ENCODE measurements at places on chromosomes 1 and 21.

DNA sequence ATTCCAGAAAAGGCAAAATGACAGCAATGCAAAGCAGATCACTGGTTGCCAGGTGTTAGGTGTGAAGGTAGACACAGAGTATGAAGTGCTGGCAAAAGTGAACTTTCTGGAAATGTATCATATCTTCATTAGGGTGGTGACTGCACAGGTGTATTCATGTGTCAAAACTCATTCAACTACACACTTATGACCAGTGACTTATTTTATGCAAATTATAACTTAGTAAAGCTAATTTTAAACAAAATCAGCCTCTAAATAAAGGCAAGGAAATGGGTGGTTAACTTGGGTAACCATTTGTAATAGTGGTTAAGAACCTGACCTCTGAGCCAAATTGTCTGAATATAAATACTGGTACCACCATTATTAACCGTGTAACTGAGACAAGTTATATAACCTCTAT lies 7.4 kb downstream of the COP1 start:
- DNase-seq, result no peak

GRCh38 chr1:115829023-115829674 lies 11.8 kb downstream of the NHLH2 start:
- DNase-seq, result peak; percentile 92

GRCh38 chr1:184287001-184287400 lies 99.8 kb upstream of the C1orf21 start:
- DNase-seq, result no peak

DNA sequence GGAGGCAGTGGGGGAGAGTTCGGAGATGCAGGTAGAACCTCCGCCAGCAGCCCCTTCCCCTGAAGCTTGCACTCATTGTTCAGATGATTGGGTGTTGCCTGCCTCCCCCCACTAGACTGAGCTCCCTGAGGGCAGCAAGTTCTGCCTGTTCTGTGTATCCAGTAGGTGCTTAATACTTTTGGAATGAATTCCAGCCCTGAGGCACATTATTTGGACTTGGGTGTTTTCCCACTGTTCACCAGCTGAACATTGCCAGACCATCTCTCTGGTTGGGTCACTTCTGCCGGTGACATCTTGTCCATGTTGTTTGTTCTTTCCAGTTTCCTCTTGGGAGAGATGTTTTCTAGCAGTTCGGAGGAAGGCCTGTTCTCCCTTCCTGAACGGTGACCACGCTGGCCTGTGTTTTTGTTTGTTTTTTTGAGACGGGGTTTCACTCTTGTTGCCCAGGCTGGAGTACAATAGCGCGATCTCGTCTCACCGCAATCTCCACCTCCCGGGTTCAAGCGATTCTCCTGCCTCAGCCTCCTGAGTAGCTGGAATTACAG lies 48.7 kb downstream of the SPSB1 start:
- no peak for DNase-seq

DNA sequence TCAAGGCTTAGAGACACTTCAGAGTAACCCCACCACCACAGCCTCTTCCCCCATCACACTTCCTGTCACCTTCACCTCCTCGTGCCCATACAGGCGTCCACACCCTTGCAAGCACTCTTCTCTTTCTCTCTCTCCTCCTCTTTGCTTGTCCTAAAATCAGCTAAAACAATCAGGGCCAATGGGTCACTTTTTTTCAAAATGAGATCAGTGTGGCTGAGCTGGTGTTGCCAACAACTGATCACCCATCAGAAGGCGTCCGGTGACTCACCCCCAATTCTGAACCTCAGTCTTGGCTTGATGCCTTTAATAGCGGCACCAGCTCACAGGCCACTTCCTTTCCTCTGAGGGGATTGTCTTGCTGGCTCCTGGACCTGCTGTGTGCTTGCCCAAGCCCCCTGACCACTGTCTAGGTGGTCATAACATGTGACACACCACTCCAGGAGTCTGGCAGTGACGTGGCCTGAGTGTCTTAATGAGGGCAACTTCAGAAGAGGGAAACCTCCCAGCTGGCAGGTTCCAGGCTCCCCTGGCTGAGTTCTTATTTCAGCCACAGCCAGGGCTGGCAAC lies 1.6 kb downstream of the DRAXIN start:
- DNase-seq, result peak; percentile 85

DNA sequence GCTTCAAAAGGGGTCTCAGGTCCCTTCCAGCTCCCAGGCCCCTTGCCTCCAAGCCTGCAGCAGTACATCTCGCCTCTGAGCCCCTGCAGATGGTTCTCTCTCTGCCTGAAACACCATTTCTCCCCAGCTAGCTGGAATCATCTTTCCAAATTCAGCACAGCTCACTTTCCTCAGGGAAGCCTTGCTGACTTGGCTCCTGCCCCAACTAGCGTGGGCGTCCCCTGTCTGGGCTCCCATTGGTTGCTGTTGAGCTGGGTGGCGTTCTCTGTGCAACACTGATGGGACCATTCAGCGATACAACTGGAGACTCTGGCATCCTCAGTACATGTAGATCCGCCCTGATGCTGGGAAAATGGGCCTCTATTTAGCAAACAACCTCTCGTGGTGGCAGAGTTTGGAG lies 141.3 kb upstream of the IGSF21 start:
- no peak for DNase-seq

GRCh38 chr1:215003686-215004085 lies 78.9 kb upstream of the KCNK2 start:
- DNase-seq, result no peak

- DNase-seq, result no peak
These were observed 49.9 kb downstream of the DNTTIP2 start for GRCh38 chr1:93829061-93829460.

DNA sequence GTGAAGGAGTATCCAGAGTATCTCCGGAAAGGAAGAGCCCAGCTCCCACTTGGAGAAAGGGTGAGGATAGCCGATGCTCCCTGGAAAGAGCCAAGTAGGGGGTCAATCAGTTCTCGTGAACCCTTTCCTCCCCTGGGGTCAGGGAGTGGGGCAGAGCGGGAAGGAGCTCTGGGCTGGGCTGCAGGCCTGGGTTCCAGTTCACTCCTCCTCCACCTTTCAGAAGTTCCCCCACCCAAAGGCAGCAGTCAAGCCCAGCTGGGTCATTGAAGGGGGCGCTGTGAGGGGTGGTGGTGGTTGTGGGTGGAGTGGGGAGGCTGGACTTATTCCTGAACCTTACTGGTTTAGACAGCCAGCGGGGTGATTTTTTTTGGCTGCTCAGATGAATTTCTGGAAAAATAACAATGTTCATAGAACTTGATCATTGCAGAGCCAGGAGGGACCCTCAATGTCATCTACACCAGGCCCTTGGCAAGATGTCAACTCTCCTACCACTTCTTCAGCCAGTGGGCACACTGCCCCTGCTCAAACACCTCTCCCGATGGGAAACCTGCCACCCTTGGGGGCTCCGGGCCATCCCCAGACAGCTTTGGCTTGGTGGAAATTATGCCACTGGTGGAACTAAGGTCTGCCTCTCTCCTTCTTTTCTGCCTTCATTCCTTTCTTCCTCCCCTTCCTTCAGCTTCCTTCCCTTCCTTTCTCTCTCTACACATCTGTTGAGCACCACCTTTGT lies 235.8 kb downstream of the TRABD2B start:
- DNase-seq, result no peak

- no peak for DNase-seq
These were observed 1.2 kb downstream of the XKR8 start for GRCh38 chr1:27960762-27961645.

GRCh38 chr1:192038567-192038966 lies 119.7 kb upstream of the RGS18 start:
- peak; percentile 1 for DNase-seq

DNA sequence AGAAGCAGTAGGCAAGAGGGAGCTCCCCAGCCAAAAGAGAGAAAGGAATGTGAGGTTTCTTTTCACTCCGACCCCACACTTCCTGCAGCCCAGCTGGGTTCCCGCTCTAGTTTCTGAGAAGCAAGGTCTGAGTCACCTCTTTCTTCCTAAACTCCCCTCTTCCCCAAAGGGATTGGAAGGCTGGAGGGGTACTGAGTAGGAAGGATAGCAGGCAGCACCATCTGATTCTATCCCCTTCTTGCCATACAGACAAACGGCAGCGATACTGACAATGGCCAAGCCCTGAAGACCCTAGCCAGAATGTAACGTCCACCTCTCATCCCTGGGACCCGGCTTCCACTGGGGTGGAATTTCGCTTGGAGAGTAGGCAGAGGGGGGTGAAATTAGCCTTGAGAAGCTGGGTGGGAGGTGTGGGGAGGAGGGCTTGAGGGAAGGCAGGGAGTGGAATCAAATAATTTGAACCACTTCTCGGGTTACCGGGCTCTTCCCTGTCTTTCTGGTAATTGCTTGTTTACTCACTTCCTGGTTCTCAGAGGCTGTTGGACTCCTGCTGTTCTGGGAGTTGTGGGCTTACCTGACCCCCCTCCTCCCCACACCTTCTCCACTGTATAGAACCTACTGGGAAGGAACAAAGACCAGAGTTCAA lies 13.2 kb downstream of the IER5 start:
- no peak for DNase-seq

DNA sequence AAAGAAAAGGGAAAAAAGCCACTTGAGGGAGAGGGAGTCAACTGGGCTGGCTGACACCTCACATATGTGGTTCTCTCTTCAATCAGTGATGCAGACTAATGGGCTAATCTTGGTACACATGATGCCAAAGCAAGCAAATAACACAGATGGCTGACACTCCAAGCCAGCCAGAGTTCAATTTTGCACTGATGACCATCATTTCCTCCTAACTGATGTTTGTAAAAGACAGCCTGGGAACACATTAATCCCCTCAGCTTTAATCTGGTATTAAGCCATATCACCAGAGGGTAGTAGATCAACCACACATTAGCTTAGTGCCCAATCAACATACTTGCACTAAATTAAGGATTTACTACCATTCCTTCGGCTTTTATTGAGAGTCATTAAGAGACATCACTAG lies 2.8 kb downstream of the VPS72 start:
- no peak for DNase-seq

DNA sequence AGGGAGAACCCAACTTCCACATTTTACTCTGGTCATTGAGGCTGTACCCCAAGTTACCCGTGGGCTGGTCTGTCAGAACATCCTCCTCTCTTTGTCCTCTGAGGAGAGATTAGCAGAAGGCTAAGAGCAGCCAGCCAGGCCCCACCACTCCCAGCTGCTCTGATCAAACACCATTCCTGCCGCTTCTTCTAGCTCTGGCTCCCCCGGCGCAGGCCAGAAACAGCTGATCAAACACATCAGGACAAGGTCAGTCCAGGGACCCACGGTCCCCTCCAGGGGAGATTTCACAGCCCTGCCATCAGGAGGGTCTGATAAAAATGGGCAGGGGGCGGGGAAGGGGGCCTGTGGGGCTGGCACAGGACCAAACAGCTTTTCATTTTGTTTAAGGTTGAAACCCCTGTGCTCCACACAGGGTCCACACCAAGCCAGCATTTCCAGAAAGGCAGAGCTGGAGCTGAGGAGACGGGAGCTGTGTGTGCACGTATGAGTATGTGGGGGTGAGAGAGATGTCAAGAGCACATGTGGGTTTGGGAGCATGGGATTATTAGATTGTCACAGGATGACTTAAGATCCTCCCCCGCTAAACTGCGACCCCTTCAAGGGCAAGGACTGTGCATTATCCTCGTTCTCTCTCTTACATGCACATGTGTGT lies 29.9 kb upstream of the EPHA8 start:
- DNase-seq, result no peak

- DNase-seq, result no peak
These were observed 14.8 kb downstream of the NUCKS1 start for GRCh38 chr1:205735218-205735617.

GRCh38 chr1:162248854-162249535 lies 127.7 kb downstream of the SPATA46 start:
- no peak for DNase-seq

DNA sequence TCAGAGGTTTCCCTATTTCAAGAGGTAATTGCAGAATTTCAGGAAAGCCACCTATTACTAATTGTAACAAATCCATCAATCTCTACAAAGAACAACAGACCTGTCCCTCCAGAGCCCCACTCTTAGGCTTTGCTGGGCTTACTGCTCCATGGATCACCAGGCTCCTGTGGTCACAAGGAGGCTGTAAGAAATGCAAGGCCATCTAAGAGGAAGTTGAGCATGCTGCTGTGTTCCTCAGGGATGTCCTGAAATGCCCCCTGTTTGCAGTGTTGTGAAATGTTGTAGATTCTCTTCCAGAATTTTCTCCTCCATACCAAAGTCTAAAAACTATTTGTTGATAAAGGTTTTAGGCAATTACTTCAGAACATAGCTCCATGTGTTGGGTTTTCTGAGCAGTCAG lies 24.4 kb upstream of the DUSP23 start:
- DNase-seq, result peak; percentile 67

DNA sequence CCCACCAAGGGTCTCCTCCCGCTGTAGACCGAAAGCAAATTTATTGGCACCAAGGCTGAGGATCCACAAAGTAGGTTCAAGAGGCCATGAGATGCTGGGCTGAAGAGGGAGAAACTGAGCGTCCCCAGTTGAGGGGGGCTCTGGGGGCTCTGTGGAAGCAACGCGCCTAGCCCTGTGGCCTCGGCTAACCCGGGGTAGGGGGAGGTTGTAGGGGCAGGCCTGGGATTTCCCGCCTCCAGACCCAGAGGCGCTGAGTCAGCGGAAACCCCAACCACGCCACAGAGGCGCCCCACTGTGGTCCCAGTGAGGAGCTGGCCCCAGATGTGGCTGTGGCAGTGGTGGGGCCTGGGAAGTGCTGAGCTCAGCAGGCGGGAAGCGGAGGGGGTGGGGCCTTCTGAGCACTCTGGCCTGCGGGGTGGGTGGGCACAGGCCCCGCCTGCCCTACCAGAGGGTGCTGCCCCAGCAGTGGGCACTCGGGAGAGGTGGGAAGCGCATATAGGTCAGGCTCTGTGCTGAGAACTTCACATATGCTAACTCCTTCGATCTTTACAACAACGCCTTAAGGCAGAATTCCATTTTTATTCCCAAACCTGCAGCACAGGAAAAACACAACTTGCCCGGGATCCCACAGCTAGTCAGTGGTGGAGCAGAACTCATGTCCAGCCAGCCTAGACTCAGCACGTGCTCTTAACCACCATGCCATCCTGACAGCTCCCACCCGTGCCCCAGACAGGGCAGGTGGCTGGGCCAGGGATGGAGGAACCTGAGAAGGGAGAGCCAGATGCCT lies 1.5 kb upstream of the COL16A1 start:
- peak; percentile 38 for DNase-seq

GRCh38 chr1:11862890-11863289 lies 4.1 kb upstream of the NPPB start:
- DNase-seq, result peak; percentile 19

GRCh38 chr1:16126160-16126559 lies 29.7 kb downstream of the EPHA2 start:
- DNase-seq, result no peak

- no peak for DNase-seq
These were observed 374.4 kb upstream of the PRMT6 start for GRCh38 chr1:106681939-106682522.

- DNase-seq, result no peak
These were observed 46.5 kb upstream of the CDC7 start for GRCh38 chr1:91454136-91454535.

- no peak for DNase-seq
These were observed 3.4 kb downstream of the TMEM240 start for GRCh38 chr1:1536938-1537546.
